Activated B cell treated with CpG ODN at 0.5 μM for 24 hours (primary cell): ENCODE measurements at places on chromosomes 13 and 19.
A peak's percentile ranks its signal among the peaks of the same experiment; 100 is the strongest.

- H3K36me3 ChIP-seq: no peaks in the 10 kb centered on the region
- H3K4me3 ChIP-seq: no peak overlapping the region
- H3K27me3 ChIP-seq: peaks cover 17% of the 10 kb centered on the region
- no peaks in the 10 kb centered on the region for H3K4me1 ChIP-seq
Observed at GRCh38 chr13:29716493-29716892, 121.0 kb upstream of the SLC7A1 start.

- no peak for DNase-seq
- no peak overlapping the region for H3K4me3 ChIP-seq
- H3K27ac ChIP-seq: no peak overlapping the region
- no peaks in the 10 kb centered on the region for H3K4me1 ChIP-seq
- no peaks in the 10 kb centered on the region for H3K36me3 ChIP-seq
Observed at GRCh38 chr19:32230441-32230840, 115.0 kb upstream of the ZNF507 start.

- DNase-seq: no peak
- H3K4me3 ChIP-seq: no peak overlapping the region
- H3K27ac ChIP-seq: no peak overlapping the region
- H3K27me3 ChIP-seq: peaks cover 8% of the 10 kb centered on the region
- no peaks in the 10 kb centered on the region for H3K4me1 ChIP-seq
Observed at GRCh38 chr13:41384749-41385503, 72.4 kb upstream of the RGCC start.

- H3K27ac ChIP-seq: no peak overlapping the region
- H3K36me3 ChIP-seq: peaks cover 28% of the 10 kb centered on the region
- no peaks in the 10 kb centered on the region for H3K27me3 ChIP-seq
- peaks cover 45% of the 10 kb centered on the region for H3K4me1 ChIP-seq
- no peak for DNase-seq
Observed at GRCh38 chr19:18475004-18475453, 37.1 kb upstream of the ISYNA1 start.

- H3K4me3 ChIP-seq: no peak overlapping the region
- H3K4me1 ChIP-seq: peaks cover 34% of the 10 kb centered on the region
- H3K27me3 ChIP-seq: no peaks in the 10 kb centered on the region
- H3K27ac ChIP-seq: no peak overlapping the region
- DNase-seq: no peak
- peaks cover 50% of the 10 kb centered on the region for H3K36me3 ChIP-seq
Observed at GRCh38 chr19:4390567-4391305, 9.6 kb downstream of the SH3GL1 start.

DNA sequence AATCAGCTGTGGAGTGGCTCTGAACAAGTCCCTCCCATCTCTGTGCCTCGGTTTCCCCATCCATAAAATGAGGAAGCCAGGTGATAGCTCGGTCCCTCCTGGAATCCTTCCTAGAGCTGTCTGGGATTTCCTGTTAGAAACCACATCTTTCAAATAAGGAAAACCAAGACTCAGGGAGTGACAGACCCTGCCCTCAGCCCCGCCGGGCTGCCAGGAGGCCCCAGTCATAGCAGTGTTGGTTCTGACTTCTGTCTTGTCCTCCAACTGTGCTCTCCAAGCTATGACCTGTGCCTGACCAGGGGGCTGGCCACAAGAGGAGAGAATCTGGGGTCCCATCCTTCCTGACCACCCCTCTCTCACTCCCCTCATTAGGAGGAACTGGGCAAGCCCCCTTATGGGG is 1.1 kb upstream of the SHD start:
- peaks cover 31% of the 10 kb centered on the region for H3K27me3 ChIP-seq
- no peaks in the 10 kb centered on the region for H3K36me3 ChIP-seq
- H3K4me1 ChIP-seq: peaks cover 4% of the 10 kb centered on the region
- H3K4me3 ChIP-seq: no peak overlapping the region
- no peak for DNase-seq

DNA sequence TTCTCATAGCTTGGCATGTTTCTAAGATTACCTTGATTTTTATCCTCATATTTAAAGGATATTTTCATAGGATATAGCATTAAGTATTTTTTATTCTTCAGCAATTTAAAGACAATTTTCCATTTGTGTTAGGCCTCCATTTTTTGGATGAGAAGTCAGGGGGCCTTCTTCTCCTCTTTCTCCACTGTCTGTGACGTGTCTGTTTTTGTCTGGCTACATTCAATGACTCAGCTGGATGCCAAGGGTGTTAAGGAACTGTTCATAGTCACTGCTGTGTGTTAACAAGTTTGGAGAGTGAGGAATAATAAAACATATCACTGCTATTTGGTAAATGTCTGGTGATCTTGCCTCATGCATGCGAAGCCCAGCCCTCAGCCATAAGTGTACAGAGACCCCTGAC is 36.4 kb downstream of the ZNF582 start:
- peaks cover 15% of the 10 kb centered on the region for H3K36me3 ChIP-seq
- no peak overlapping the region for H3K4me3 ChIP-seq
- H3K4me1 ChIP-seq: no peaks in the 10 kb centered on the region
- H3K27ac ChIP-seq: no peak overlapping the region

GRCh38 chr13:87887459-87888123 is 216.4 kb downstream of the SLITRK5 start:
- no peaks in the 10 kb centered on the region for H3K27me3 ChIP-seq
- DNase-seq: no peak
- H3K4me3 ChIP-seq: no peak overlapping the region
- no peak overlapping the region for H3K27ac ChIP-seq

DNA sequence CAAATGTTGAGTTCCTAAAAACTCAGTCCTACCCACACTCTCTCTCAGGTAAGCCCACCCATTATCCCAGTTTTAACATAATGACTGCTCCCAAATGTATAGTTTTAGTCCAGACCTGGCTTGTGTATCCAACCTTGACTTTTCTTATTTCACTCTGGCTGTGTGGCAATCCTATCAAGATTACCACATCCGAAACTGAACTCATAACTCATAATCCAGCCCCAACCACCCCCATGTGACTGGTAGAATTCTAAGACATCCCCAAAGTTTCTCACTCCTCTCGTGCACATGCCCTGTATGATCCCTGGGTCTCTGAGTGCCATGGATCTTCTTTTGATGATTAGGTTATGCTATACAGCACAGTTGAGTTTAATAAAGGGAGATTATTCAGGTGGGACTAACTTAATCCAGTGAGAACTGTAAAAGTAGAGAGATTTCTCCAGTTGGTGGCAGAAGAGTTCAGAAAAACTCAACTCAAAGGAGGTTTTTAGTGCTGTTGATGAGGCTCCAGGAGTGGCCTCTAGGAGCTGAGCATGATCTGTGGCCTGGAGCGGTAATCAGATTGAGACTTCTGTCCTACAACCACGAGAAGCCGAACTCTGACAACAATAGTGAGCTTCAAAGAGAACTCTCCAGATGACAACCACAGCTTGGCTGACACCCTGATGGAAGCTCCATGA is 413.4 kb downstream of the ZNF536 start:
- no peaks in the 10 kb centered on the region for H3K4me1 ChIP-seq
- H3K27me3 ChIP-seq: no peaks in the 10 kb centered on the region
- no peak overlapping the region for H3K27ac ChIP-seq
- H3K4me3 ChIP-seq: no peak overlapping the region

- H3K4me1 ChIP-seq: no peaks in the 10 kb centered on the region
- DNase-seq: no peak
- H3K4me3 ChIP-seq: no peak overlapping the region
- no peak overlapping the region for H3K27ac ChIP-seq
- peaks cover 3% of the 10 kb centered on the region for H3K36me3 ChIP-seq
Observed at GRCh38 chr19:51830274-51830673, 35.3 kb downstream of the FPR3 start.

GRCh38 chr13:37429976-37430375 is 168.6 kb downstream of the POSTN start:
- no peak overlapping the region for H3K27ac ChIP-seq
- no peaks in the 10 kb centered on the region for H3K36me3 ChIP-seq
- no peaks in the 10 kb centered on the region for H3K27me3 ChIP-seq
- H3K4me3 ChIP-seq: no peak overlapping the region
- no peak for DNase-seq

- no peaks in the 10 kb centered on the region for H3K36me3 ChIP-seq
- H3K27me3 ChIP-seq: no peaks in the 10 kb centered on the region
- H3K4me1 ChIP-seq: no peaks in the 10 kb centered on the region
- no peak for DNase-seq
- no peak overlapping the region for H3K4me3 ChIP-seq
Observed at GRCh38 chr13:92681239-92681638, 545.4 kb upstream of the GPC6 start.

GRCh38 chr13:98519976-98520375 is 56.9 kb downstream of the STK24 start:
- H3K27ac ChIP-seq: peak overlapping the region; percentile 76
- no peaks in the 10 kb centered on the region for H3K27me3 ChIP-seq
- no peak overlapping the region for H3K4me3 ChIP-seq
- peaks cover 97% of the 10 kb centered on the region for H3K4me1 ChIP-seq
- no peak for DNase-seq
- peaks cover 23% of the 10 kb centered on the region for H3K36me3 ChIP-seq

DNA sequence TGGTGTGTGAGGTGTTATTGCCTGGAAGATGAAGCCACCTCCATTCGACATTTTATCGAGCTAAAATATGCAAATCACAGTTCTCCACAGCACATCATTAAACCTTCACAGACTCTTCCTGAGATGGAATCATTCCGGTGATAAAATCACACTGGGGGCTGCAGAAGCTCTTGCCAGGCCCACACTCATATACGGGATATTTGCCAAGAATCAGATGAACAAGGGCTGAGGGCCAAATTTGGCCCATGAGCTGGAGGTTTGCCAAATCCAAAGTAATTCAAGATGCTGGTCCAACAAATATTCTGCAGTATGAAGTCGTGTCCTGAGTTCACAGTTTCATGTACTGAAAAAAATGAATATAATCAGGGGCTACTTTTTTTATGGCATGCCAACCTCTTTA is 16.7 kb upstream of the RXFP2 start:
- no peaks in the 10 kb centered on the region for H3K36me3 ChIP-seq
- H3K4me3 ChIP-seq: no peak overlapping the region
- DNase-seq: no peak
- peaks cover 12% of the 10 kb centered on the region for H3K27me3 ChIP-seq

DNA sequence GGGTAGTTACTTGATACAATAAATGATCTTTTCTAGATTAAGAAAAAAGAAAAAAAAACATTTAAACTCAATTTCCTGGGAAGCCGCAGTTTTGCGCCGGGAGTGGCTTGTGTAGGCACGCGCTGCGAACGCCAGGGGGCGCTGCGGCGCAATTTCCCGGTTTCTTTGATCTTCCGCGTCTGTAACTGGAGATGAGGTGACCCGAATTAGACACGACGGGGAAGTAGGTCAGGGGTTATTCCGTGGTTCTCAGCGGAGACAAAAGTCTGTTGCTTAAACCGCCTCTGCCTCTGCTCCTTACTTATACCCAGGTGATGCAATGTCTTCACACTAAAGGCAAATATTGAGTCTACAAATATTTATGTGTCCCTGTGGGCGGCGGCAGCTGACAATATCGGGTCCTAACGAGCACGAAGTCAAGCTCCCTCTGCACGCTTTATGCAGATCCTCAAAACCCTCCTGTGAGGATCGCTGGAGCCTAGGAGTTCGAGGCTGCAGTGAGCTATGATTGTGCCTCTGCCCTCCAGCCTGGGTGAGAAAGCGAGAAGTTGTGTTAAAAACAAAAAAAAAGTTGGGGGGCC is 15.2 kb downstream of the STXBP2 start:
- H3K4me3 ChIP-seq: peak overlapping the region; percentile 78
- no peaks in the 10 kb centered on the region for H3K27me3 ChIP-seq
- peak; percentile 82 for DNase-seq
- peaks cover 8% of the 10 kb centered on the region for H3K4me1 ChIP-seq

GRCh38 chr13:76667551-76667950 is 218.7 kb downstream of the KCTD12 start:
- no peaks in the 10 kb centered on the region for H3K27me3 ChIP-seq
- H3K4me3 ChIP-seq: no peak overlapping the region
- H3K4me1 ChIP-seq: no peaks in the 10 kb centered on the region
- H3K27ac ChIP-seq: no peak overlapping the region
- H3K36me3 ChIP-seq: no peaks in the 10 kb centered on the region

DNA sequence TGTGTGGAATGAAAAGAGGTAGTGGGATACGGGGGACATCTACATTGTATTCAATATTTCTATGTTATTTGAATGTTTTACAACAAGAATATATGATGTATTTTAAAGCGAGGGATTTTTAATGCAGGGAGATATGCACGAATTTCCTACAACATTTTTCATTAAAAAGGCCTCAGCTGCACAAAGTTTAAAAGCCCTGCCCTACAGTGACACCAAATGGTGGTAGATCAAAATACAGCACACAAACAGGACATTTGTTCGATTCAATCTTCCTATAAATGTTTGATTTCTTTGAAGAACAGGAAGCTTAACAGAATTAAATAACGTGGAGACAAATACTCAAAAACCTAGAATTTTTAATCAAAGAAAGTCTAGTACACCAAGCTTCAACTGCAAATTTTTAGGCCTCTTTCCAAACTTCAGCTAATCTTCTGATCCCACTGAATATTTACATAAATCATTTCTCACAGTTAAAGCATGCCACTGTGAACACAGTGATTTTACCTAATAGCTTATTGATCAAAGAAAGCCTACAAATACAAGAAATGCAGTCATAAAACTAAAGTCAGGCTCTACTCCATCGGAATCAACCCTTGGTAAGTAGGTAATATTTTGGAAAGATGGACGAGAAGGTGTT is 257.2 kb downstream of the DIAPH3 start:
- H3K4me1 ChIP-seq: no peaks in the 10 kb centered on the region
- no peak overlapping the region for H3K27ac ChIP-seq
- H3K4me3 ChIP-seq: no peak overlapping the region
- no peaks in the 10 kb centered on the region for H3K27me3 ChIP-seq
- no peak for DNase-seq

DNA sequence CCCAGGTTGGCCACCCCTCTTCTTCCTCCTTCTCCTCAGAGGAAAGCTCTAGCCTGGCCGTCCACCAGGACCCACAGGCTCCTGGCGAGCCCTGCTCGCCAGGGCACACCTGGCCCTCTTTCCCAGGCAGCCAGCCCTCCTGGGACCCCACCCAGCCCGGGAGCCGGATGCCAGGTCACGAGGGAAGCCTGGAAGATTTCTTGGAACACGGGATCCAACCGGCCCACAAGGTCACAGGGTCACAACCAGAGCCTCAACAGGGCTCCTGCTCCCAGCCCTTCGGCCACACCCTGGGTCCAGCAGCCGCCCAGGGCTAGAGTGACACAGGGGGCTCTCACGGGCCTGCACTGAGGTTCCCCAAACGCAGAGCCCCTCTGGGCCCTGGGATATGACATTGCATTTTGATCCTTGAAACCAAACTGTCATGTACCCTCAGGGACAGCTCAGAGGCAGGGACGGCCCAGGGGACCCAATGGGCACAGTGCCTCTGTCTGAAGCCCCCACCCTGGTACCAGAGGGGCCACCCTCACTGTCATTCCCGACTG is 5.5 kb downstream of the MKNK2 start:
- peak overlapping the region; percentile 75 for H3K27ac ChIP-seq
- peaks cover 77% of the 10 kb centered on the region for H3K36me3 ChIP-seq
